ENCODE measurements at places on chromosomes 6 and 20.

- no peak for DNase-seq
Measured at GRCh38 chr6:33483678-33484077, 29.3 kb downstream of the ZBTB9 start.

DNA sequence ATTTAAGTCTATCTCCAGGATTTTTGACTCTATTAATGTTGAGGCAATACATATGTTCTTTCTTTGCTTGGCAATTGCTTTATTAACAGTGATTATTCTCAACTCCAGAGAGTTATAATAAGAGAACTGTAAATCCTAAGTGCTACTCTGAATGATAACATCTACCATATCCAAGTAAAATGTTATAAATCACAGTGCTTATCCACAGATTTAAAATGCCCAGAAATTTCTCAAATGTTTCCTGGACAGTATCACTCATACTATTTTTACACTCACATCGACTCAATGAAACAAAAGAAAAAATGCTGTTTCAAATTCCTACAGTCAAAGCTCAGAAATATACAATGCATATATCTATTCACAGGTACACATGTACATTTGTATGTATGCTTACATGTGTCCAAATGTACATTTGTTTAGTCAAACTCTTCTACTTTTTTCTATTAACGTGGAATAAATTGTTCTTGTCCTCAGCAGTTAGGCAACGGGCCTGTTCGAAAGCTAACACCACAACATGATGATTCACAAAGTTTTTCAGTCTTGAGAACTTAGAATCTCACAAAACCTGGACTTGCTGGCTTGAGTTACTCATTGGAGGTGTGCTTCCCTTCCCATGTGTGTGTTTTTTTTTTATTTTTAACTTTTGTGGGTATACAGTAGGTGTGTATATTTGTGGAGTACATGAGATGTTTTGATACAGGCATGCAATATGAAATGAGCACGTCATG lies 193.0 kb downstream of the GJA10 start:
- no peak for DNase-seq

- DNase-seq: peak; percentile 80
Measured at GRCh38 chr20:58237318-58238132, 9.1 kb upstream of the ANKRD60 start.

GRCh38 chr6:5059036-5059896 lies 25.9 kb upstream of the PPP1R3G start:
- no peak for DNase-seq

DNA sequence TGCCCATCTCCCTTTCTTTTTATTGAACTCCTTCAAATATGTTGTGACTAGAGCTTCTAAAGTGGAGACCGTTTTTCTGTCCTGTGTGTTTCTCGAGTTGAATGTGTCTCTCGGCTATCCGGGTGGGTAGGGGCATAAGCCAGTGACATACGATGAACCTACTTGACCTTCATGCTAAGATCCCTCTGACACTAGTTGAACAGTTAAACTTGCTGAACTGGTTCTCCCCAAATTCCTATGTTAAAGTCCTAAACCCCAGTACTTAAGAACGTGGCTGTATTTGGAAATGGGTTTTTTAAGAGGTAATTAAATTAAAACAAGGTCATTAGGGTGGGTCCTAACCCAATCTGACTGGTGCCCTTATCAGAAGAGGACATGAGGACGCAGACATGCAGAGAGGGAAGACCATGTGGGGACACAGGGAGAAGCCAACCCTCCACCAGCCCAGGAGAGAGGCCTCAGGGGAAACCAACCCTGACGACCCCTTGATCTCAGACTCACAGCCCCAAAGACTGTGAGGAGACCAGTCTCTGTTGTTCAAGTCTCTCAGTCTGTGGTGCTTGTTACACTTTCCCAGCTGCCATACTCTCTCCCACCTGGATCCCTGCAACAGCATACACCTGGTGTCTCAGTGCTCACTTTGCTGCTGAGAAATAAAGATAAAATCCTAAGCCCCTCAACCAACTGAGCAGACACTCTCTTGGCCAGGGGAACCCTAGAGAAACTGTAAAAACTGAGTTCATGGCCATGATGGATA lies 208.4 kb downstream of the MYLK4 start:
- DNase-seq: no peak

DNA sequence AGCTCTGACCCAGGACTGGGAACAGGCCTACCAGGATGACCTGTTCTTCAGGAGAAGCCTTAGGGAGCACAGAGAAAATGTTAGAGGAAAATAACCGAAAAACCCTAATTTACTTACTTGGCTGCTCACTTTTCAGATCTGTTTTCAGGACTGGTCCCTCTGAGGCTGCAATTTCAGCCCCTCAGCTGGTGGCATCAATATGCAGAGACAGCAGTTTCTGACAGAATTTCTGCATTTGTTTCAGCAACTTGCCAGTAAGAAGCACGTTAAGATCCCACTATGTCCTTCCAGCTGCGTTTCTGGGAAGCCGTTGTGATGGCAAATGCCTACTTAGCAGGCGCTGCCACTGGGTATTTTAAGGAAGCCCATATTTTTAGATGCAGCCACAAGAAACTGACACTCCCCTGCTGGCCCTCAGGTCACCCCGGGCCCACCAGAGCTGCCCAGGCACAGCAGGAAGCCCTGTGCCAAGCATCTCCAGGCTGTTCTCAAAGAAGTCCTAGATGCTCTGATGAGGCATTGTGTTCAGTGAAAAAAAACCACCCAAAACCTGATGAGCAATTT lies 7.5 kb downstream of the YTHDF1 start:
- no peak for DNase-seq

- DNase-seq: no peak
Measured at GRCh38 chr6:20433321-20433720, 31.6 kb downstream of the E2F3 start.

GRCh38 chr6:106870824-106871717 lies 103.5 kb downstream of the CD24 start:
- DNase-seq: no peak

- DNase-seq: no peak
Measured at GRCh38 chr20:19314621-19315020, 102.2 kb downstream of the SLC24A3 start.

DNA sequence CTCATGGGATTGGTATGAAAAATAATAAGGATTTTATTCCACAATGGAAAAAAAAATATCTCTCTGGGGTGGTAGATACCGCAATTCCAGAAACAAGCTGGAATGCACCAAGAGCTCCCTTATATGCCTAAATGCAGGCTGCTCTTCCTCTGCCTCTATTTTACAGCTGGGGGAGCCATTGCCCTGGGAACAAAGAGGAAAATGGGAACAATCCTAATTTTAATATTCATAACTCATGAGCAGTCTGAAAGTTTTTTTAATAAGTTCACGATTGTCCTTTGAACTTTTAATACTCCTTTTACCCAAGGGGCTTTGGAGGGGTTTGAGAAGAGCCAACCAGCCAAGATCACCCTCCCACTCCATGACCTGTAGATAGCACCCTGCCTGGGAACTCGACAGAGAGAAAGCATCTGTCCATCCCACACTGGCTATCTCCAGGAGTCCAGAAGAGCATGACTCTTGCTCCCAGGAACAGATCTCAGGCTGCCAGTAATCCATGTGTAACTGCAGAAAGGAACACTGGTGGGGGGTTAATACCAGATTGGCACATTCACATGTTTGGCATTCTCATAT lies 74.7 kb downstream of the CD83 start:
- DNase-seq: no peak

GRCh38 chr6:119484598-119484997 lies 135.0 kb upstream of the MAN1A1 start:
- peak; percentile 92 for DNase-seq

- DNase-seq: no peak
Measured at GRCh38 chr20:44586289-44586911, 4.0 kb downstream of the PKIG start.
